ENCODE measurements at places on chromosomes 1 and 21.

DNA sequence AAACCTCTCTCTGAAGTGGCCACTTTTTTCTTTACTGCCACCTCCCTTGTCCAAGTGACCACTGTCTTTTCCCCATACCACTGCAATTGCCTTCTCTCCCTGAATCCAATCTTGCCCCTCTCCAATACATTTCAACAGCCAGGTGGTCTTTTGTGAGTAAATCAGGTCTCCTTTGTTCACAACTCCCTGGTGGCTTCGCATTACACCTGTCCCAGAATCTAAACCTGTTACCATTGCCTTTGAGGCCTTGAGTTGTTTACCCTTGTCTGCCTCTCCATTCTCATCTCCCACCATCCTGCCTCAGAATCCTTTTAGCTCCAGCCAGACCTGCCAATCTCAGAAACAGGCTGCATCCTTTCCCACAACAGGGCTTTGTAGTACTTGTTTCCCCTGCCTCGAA, 21.8 kb upstream of the DYNLT5 start:
- no peak for DNase-seq

DNA sequence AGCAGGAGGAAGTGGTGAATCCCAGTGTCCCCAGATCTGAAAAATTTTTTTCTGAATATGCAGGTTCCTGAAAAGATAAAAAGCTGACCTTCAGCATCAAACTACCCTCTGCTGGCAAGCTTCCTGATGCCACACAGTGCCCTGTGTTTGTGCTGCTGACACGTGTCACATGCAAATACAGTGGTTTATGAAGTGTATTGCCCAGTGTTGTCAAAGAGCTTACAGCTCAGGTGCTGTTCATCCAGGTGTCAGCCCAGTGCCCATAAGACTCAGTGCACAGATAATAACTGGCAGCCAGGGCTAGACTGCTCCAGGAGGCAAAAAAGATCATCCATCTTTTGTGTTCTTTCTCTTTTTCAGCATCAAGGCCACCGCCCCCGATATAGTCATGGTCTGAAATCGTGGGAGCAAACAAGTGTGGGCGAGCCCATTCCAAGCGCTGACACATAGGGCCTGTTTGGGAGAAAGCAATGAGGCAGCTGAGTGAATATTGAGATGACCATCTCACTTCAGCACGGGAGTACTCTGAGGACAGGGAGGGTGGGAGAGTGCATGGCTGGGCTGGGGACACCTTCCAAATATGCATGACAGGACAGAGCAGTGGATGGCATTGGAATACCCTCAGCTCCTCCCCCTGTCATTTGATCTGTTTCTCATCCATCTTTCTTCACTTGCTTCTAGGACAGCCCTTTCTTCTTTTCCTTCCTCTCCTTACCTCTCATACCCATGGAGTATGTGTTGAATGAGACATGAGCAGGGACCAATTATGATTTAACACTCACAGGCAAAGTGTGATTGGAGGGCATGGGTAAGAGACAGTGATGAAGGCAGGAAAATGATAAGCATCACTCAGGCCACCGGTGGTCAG, 6.4 kb upstream of the KCNK1 start:
- no peak for DNase-seq

- no peak for DNase-seq
These were observed 29.6 kb upstream of the RGS1 start for GRCh38 chr1:192545896-192546521.

- DNase-seq, result no peak
These were observed 17.3 kb downstream of the LRRC52 start for GRCh38 chr1:165560883-165561656.

DNA sequence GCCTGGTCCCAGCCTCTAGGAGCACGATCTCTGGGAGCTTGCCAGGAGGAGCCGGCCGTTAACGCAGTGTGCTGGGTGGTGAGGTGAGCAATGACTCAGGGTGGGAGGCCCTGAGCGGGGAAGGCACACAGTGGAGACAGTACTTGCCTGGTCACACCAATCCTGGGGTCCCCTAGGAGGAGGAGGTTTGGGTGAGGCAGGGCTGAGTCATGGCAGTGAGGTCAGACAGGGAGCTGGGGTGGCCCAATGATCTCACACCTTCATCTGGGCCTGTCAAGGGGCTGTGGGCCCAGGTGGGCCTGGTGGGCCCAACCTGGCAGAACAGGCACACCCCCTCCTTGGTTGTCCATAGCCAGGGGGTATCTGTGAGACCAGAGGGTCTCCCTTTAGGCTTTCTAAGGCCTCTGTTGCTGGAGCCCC, 8.6 kb upstream of the EDN2 start:
- peak; percentile 65 for DNase-seq

DNA sequence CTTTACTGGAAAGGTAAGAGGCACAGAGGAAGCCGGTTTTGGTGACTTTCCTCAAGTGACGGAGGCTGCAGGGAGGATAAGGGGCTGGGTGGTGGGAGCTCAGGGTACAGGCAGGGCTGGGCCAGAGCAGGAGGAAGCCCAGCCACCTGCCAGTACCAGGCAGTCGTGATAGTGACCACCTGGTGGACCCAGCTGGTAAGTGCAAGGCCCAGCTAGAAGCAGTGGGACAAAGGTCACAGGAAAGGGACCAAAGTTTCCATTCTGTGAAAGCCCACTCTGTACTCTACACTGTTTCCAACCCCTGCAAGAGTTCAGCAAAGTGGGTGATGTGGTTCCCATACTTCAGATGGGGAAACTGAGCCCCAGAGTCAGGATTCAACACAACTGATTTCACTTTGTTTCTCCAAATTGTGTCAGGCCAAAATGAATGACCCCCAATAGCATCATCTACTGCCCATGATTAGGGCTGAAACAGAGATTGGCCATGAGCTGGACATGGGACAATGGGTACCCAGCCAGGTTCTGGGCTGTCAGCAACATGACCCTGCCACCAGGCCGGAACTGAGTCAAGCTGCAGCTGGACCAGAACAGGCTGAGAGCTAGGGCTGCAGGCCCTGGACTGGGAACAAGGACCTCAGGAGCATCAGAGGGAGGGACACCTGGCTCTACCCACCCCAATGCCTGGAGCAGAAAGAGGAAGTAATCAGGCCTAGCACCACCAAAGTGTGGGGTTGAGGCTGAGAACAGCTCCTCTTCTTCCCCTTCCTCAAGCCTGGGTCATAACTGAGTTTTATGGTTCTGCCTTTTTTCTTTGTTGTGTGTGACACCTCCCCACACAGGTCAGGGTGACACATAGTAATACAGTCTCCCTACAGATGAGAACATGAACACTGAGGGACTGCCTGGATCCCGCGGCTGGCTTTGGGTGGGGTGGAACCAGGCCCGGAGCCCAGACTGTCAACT, 50.2 kb downstream of the KCNN3 start:
- DNase-seq, result no peak

GRCh38 chr1:34603594-34603993, 151.3 kb upstream of the GJB5 start:
- no peak for DNase-seq

DNA sequence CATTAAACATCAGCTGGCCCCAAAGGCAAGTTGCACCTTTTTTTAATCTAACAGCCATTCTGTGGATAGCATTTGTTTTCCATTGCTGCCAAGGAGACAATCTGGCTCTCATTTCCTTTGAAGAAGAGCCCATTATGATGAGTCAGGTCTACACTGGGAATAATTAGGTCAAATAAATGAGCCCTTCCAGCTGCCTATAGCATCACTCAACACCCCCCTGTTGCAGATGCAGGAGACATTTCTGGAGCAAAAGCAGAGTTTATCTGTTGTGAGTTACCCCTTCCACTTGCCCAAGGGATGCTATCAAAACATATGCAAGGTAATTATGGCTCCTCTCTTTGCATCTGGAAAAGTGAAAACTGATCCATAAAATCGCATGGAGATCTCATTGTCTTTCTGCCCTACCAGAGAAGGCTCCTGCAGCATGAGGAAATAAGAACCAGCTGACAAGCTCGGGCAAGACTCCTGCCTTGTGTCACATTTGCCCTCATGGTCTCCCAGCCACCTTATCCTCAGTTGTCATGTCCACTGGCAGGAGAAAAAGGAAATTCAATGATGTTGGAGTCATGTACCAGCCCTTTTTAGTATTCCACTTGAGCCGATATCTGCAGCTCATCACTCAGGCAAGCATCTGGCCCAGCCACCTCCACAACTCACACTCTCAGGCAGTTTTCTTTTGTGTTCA, 135.9 kb downstream of the SLC30A10 start:
- DNase-seq, result peak; percentile 96

- no peak for DNase-seq
These were observed 7.1 kb upstream of the SORT1 start for GRCh38 chr1:109404838-109405237.

- no peak for DNase-seq
These were observed 138.8 kb upstream of the USP24 start for GRCh38 chr1:55353707-55354620.

DNA sequence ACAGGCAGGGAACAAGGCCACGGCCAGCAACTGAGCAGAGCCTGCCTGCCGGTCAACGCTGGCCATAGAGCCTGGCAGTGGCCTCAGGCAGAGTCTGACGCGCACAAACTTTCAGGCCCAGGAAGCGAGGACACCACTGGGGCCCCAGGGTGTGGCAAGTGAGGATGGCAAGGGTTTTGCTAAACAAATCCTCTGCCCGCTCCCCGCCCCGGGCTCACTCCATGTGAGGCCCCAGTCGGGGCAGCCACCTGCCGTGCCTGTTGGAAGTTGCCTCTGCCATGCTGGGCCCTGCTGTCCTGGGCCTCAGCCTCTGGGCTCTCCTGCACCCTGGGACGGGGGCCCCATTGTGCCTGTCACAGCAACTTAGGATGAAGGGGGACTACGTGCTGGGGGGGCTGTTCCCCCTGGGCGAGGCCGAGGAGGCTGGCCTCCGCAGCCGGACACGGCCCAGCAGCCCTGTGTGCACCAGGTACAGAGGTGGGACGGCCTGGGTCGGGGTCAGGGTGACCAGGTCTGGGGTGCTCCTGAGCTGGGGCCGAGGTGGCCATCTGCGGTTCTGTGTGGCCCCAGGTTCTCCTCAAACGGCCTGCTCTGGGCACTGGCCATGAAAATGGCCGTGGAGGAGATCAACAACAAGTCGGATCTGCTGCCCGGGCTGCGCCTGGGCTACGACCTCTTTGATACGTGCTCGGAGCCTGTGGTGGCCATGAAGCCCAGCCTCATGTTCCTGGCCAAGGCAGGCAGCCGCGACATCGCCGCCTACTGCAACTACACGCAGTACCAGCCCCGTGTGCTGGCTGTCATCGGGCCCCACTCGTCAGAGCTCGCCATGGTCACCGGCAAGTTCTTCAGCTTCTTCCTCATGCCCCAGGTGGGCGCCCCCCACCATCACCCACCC, at the start of gene TAS1R3:
TAS1R3 (plus strand) TSS at position 213 of the 898 bp plus-strand sequence; CDS start at position 279, 66 bp downstream.
- DNase-seq, result no peak

- DNase-seq, result no peak
These were observed 6.4 kb upstream of the RGS2 start for GRCh38 chr1:192802406-192802805.

DNA sequence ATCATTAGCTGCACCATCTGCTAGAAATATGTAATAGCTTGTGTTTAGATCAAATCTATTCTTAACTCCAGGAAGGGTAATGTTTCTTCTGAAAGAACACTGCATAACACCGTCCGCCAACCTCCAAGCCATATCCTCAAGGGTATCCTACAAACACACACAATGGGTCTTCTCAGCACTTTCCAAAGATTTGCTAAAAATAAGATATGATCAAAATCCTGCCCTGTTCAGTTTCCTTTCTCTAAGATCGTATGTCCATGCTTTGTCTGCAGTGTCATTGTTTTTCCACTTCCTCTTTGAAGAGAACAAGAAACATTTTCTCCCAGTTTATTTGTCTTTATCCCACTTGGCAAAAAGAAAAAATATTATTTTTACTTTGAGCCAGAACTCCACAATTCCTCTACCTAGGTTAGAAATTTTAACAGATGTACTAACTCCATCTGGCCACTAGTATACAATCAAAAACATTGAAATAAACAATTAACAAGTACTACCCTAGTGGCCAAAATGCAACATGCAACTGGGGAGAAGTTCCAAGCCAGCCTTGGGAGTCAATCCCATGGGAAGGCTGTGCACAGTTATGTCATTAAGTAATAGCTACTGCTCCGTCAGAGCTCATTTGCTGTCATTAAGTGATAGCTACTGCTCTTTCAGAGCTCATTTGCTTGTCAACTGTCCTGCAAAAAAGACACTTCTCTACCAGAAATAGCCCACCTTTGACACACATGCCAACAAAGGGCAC, 37.8 kb downstream of the FRRS1 start:
- no peak for DNase-seq

DNA sequence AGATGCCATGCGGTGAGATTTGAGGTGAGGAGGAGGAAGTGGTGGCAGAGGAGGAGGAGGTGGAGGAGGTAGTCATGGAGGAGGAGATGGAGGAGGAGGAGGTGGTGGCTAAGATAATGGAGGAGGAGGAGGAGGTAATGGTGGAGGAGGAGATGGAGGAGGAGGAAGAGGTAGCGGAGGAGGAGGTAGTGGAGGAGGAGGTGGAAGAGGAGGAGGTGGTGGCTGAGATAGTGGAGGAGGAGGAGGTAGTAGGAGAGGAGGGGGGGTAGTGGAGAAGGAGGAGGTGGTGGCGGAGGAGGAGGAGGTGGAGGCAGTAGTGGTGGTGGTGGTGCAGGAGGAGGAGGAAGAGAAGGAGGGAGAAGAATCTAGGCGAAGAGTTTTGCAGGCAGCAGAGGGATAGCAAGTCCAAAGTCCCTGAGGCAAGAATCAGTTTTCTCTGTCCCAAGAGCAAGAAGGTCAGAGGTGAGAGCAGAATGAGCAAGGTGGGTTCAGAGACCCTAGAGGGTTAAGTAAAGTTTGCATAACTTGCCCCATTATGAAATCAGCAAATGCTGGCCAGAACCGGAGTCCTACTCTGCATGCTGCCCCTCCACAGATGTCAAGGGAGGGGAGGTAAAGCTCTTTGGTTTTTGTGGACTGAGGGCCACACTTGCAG, 38.9 kb upstream of the GNPAT start:
- no peak for DNase-seq

GRCh38 chr1:87119541-87120140, 205.2 kb downstream of the HS2ST1 start:
- no peak for DNase-seq

- DNase-seq, result no peak
These were observed 163.9 kb upstream of the LRRC7 start for GRCh38 chr1:69403756-69404320.

DNA sequence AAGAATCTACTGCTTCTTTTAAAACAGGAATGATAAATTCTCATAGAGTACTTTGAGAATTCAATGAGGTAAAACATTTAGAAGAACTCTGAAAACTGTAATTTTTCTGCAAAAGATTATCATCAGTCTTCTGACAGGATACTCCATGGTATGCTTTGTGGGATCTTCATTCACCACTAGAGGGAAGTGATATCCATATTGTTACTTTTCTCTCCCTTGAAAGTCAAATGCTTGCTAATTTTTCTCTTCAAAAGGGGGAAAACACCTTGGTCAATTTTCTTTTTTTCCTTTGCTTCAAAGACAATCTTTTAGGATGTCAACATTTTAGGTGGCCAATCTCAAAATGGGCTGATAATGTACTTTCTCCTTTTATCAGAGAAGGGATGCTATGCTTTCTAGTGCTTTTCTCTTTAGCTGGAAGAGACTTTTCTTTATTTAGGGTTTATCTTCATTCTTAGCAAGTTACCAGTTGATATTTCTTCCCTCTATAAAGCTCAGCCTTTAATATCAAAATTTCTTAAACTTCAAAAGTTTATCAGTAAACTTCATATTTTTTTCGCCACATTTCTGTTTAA, 95.5 kb downstream of the NEGR1 start:
- peak; percentile 6 for DNase-seq

- no peak for DNase-seq
These were observed 20.8 kb downstream of the SLC6A17 start for GRCh38 chr1:110170766-110171733.

GRCh38 chr1:59291561-59291960, 5.3 kb upstream of the FGGY start:
- DNase-seq, result peak; percentile 44

Measured in fibroblast of skin of left biceps (primary cell).